ENCODE measurements at places on chromosomes 7 and 10.
A peak's percentile ranks its signal among the peaks of the same experiment; 100 is the strongest.

DNA sequence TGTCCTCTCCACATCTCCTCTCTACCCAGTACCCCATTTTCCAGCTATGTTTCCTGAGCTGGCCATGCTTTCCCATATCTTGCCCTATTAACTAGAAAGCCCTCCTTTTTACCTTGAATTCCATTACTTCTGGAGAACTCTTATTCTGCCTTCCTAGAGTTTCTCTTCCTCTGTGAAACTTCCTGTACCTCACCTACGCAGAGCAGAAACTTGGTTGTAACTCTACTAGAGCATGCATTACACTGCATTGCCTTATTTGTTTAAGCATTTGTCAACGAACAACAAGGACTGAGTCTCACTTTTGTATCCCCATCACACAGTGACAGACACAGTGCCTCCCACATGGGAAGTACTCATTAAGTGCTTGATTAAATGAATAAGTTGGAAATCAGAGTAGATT is 36.4 kb downstream of the VCL start:
- no peak for DNase-seq

- no peak for DNase-seq
Measured at GRCh38 chr7:23237000-23237399, 9.6 kb upstream of the GPNMB start.

DNA sequence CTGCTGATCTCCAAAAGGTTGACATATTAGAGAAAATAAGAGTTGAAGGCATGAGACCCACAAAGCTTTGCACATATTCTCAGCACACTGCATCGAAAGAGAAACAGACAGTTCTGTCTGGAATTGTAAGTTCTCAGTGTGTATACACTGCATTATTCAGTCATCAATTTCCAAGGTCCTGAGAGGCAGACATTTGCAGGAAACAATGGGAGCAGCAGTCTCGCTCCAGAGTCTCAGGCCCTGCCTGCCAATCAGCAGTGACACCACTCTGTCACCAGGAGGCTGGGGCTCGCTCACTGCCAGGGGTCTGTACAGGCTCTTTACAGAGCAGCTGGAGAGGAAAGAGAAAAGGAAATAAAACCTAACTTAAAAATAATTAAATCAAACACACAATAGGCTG is 36.3 kb downstream of the JAZF1 start:
- DNase-seq = no peak

DNA sequence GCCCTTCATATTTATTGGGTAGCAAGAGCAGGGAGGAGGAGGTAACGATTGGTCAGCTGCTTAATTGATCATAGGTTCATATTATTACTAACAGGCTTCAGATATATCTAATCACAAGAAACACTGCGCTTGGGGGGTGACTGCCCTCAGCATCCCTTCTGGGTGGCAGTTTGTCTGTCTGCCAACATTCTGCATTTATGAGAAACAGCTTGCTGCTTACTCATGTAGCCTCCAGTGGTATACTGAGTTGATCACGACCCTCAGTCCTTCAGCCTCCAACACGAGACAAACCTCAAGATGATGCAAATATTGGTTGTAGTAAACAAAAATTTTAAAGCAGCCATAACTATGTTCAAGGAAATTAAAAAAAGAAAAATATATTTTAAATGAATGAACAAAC is 657.8 kb upstream of the PHF14 start:
- DNase-seq = no peak

DNA sequence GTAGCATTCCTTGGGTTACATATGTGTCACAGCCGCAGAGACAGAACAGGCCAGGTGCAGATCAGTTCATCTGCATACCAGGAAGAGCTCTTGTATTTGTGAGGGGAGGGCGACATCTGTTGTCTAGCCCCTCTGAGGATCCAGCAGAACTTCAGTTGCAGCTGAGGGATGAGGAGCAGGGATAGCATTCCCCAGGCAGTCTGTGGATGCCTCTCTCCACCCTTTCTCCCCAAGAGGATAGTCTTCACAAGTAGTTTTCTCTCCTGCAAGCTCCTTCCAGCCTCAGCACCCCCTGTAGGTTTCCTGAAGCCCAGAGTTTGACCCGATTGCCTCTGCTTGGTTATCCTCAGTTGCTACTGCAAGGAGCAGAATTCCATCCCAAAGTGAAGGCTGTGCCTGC is 2.6 kb downstream of the SCD start:
- no peak for DNase-seq

DNA sequence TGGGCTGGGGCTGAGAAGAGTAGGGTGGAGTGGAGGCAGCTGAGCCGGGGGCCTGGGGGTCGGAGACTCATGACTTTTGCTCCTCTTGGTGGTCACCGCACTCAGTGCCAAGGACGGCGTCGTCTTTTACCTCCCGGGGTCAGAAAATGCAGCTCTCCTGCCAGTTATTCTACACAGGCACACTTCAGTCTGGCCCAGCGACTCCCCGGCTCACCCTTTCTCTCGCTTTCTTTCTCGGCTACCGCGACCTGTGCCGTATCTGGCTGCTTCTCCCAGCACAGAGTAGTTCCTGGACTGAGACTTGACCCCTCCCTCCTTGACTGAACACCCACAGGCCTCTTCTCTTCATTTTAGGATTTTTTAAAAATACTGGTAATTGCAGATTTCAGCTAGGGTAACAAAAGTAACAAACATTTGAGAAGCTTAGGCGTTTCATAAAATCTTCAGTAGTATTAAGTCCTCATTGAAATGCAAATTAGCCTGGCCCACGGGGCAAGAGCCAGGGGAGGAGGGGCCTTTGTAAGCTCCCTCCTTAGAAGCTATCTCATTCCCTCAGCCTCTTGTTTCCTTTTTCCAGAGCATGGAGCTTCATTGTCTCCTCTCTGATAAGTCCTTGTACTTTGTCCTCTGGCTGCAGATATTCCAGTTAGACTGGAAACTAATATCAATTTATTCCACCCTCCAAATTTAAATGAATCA is 1.1 kb upstream of the PRLHR start:
- DNase-seq = no peak

GRCh38 chr7:91541641-91542040 is 277.4 kb downstream of the FZD1 start:
- no peak for DNase-seq

- DNase-seq = no peak
Measured at GRCh38 chr7:18341756-18342155, 153.8 kb upstream of the HDAC9 start.

DNA sequence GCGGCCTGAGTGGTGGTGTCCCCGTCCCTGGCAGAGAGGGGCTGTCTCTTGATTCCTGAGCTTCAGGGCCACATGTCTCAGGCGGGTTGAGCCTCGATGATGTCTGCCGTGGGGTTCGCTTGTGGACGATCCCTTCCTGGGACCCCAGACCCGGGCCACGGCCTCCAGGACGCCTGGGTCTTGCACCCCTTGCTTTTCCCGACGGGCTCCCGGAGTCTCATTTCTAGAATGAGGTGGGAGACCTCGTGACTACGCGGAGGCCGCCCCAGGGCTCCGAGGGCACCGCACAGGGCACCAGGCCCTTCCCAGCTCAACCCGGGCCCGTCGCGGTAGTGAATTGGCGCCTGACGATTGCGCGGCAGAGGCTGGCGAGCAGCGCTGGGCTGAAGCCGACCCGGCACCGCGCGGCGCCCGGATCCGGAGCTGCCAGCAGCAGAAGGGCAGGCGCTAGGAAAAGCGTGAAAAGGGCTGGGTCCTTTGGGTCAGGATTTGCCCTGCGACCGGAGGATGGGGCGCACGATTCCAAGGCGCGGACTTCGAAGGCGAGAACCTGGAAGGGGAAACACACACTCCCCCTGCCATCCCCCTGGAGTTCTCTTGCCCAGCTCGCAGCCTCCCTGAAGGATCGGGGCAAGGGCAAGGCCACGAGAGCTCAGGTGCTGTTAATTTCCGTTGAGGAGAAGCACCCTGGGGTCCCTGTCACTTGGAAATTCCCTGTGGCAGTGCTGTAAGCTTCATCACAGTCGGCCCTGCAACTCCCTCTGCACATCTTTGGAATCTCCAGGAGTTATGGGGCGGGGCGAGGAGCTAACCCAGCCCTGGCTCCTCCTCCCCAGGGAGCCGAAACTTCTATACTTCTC is 15.5 kb downstream of the TLX1 start:
- DNase-seq = no peak

DNA sequence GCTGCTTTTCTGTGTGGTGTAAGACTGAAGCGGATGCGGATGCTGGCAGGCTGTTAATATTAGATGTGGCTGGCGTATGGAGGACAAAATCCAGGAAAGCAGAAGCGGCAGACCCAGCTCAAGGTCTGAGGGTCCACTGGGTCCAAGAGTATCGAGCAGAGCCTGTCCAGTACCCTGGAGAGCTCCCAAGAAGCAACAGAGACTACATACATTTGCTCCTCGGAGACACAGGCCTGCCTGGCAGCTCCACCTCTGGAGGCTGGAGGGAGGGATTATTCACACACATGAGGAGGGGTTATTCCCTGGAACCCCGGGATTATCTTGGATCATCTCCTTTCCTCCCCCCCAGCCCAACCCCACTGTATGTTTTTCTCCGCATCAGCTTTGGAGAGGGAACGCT is 31.3 kb upstream of the LOXL4 start:
- DNase-seq = no peak

DNA sequence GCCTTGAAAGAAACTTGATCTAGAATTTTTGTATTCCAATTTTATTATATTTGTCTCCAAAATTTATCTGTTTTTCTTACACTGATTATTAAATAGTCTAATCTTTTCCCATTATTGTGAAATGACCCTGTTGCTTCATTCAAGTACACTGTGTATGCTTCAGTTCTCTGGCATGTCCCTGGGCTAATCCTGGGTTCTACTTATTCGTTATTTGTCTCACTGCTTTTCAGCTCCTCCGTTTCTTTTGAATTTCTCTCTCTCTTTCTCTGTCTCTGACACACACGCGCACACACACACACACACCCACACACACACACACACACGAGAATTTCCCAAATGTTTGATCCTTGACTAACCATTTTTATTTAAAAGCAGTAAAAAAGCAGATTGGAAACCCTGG is 768.6 kb downstream of the NRG3 start:
- DNase-seq = no peak

GRCh38 chr7:101739775-101740398 is 77.5 kb upstream of the CUX1 start:
- DNase-seq = no peak

DNA sequence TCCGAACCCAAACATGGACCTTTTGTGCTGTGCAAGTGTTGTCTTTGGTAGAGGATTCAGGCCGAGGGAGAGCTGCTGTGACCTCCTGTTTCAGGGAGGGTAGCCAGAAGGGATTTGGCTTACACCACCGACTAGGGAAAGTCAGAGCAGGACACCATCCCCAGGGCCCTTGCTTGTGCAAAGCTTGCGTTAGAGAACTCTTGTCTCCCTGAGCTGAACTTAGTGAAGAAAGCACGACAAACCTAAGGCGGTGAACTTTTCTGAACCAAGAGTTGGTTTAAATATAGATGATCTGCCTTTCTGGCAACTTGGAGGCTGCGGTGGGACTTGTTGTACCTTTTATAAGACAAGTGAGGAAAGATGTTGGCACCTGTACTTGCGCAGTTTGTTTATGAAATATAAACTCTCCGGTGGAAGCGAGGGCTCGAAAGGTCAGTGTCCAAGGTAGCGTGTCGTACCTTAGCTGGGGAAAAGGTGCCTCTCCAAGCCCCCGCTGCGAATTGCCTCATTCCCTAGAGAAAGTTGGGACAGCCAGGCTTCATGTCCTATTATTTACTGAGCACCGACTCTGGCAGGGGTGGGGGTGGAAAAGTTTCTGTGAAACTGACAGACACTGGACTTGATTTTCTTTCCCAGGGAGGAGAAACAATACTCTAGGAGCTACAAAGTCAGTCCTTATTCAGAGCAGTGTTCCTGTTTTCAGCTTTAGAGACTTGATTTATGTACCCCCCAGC is 31.6 kb downstream of the WBP1L start:
- no peak for DNase-seq

- no peak for DNase-seq
Measured at GRCh38 chr10:35217455-35217854, 90.8 kb downstream of the CREM start.

DNA sequence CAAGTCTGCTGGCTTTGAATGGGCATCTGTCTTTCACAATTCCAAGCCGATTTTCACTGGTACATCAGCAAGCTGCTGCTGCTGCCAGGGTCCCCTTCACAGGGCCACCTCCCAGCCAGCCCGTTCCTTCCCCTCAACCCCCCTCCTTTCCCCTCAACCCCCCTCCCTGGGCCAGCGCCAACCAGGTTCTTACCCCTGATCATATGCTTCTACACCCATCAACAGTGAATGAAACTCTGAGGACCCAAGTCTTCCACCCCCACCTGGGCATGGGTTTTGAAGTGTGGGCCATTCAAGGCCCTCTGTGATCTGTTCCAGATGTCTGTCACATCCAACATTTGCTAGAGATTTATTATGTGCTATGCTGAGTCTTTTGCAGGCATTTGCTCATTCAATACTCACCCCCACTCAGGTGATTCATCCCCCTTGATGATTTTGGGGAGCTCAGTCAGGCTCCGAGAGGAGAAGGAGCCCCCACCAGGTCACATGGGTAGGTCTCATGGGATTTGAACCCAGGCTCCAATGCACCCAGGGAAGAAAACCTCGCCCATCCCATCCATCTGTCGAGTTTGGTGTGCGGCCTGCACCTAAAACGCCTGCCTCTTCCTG is 52.7 kb upstream of the FOXK1 start:
- DNase-seq = no peak

DNA sequence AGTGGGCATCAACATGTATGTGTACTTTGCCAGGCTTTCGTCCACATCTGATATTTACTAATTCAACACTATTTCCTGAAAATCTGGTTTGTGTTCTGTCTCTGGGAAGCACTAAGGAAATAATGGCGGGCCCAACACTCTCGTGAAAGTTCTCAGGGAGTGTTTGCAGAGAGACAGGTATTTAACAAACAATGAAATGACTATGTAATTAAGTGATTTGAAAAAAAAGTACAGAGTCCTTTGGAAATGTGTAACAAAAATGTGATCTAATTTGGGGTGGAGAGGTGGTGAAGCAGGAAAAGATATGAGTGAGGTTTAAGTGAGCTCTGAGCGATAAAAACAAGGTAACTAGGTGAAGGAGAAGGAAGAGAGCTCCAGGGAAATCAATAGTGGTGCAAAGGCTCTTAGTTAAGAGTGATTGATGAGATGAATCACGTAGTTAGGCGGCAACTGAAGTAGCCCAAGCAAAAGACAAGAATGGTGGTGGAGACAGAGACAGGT is 95.3 kb upstream of the DNAJB12 start:
- no peak for DNase-seq

DNA sequence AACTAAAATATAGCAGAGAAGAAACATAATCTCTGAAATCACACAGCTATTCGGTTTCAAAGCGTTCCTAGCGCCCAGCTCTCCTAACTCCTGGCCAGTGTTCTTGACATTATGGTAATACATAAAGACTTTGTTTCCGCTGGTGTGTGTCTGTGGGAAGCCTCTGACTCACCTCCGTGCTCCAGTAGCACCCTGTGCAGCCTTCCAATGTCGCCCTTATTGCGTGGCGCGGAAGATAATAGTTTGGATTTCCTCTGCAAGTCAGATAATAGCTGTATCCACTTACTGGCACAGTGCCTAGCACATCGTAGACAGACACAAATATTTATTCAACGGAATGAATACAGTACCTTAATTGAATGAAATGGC is 570 bp downstream of the BMS1 start:
- DNase-seq = no peak

GRCh38 chr10:78979938-78980337 is 88.8 kb upstream of the ZMIZ1 start:
- DNase-seq = no peak

GRCh38 chr7:37448011-37448635 is 541 bp downstream of the ELMO1 start:
- peak; percentile 36 for DNase-seq
